ENCODE measurements at places on chromosomes 12 and 14. TPM values are rescaled to one million over a fixed set of nuclear protein-coding genes. Genes with fewer than 3 reads are reported as not detected.

The LAG3 gene
- total RNA-seq, result 0.58 TPM

The ZFYVE1 gene
- 17.6 TPM for total RNA-seq

The JPH4 gene
- total RNA-seq, result not detected

The INHBC gene
- total RNA-seq, result not detected

The CEP170B gene
- total RNA-seq, result 61.8 TPM

The PTGER2 gene
- total RNA-seq, result 0.12 TPM

The TWF1 gene
- 104 TPM for total RNA-seq

The TMEM229B gene
- total RNA-seq, result 0.37 TPM

The KRT71 gene
- total RNA-seq, result not detected

The CACNA1C gene
- total RNA-seq, result not detected

The IFT43 gene
- total RNA-seq, result 34.9 TPM

The ENDOU gene
- not detected for total RNA-seq

The PIWIL1 gene
- total RNA-seq, result not detected
